DMS79 treated with DMSO at 0.1 percent for 48 hours (cell line): ENCODE measurements at places on chromosomes 1 and 21.

DNA sequence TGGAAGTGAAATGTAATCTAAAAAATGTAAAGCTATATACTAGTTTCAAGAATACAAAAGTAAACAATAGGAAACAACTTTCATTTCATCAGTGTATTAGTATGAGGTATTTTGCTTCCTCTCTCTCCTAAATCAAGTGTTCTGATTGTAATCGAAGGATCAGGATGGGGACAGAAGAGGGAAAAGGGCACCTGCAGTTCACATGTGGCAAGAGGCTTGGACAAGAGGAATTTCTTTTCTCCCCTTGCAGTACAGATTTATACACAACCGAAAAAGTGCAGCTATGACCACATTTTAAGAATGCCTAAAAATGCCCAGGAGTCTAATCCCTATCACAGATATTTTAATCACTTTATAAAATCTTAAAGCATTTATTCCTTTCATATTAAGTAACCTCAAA lies 63.7 kb downstream of the NRIP1 start:
- DNase-seq: no peak

DNA sequence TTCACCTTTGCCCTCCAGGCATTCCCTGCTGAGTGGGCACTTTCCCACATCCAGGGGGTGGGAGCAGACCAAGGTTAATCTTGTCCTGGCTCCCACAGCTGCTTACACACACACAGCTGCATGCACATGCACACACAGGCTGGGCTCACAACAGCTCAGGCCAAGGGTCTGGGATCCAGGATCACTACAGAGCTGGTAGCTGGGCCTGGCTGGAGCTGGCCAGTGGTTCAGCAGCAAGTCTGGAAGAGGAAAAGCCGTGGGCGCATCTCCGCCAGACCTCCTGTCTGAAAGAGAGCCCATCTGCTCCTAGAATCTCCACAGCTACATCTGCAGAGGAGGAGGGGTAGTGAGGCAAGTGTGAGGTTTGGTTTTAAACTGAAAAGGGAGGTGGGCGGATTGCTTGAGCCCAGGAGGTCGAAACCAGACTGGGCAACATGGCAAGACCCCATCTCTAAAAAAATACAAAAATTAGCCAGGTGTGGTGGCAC lies 3.8 kb downstream of the CDK18 start:
- no peak for DNase-seq

DNA sequence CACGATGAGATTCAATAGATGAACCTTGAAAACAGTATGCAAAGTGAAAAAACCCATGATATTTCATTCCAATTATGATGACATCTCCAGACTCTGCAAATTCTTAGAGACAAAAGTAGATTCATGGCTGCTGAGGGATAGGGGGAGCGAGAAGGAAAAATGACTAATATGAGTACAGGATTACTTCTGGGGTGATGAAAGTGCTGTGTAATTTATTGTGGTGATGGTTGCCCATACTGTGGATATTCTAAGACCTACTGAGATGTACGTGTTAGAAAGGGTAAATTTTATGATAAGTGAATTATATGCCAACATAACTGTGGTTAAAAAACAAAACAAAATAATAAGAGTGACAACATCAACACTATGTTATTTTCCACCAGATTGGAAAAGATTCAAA lies 18.9 kb upstream of the RGS7 start:
- DNase-seq: no peak

GRCh38 chr1:31823780-31824179 lies 8.0 kb upstream of the SPOCD1 start:
- no peak for DNase-seq

GRCh38 chr1:151128800-151129199 lies 17.6 kb downstream of the SEMA6C start:
- no peak for DNase-seq

- no peak for DNase-seq
These were observed 24.8 kb downstream of the FBXO2 start for GRCh38 chr1:11629184-11630016.

- peak; percentile 73 for DNase-seq
These were observed 13.8 kb upstream of the CAMTA1 start for GRCh38 chr1:6771441-6771769.

GRCh38 chr1:101290119-101290921 lies 53.5 kb downstream of the S1PR1 start:
- DNase-seq: no peak

DNA sequence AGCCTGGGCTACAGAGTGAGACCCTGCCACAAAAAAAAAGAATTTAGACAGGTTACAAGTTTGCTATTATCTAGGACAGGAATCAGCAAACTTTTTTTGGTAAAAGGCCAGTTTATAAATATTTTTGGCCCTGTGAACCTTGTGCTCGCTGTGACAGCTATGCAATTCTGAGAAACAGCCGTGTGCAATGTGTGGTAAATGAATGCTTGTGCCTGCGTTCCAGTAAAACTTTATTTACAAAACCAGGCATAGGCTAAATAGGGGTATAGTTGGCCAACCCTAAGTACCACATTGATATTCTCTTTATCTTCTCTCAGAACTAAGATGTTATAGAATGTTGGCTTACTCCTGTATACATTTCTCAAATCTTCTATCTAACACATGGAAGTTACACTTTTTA lies 24.3 kb downstream of the FBXO28 start:
- no peak for DNase-seq

DNA sequence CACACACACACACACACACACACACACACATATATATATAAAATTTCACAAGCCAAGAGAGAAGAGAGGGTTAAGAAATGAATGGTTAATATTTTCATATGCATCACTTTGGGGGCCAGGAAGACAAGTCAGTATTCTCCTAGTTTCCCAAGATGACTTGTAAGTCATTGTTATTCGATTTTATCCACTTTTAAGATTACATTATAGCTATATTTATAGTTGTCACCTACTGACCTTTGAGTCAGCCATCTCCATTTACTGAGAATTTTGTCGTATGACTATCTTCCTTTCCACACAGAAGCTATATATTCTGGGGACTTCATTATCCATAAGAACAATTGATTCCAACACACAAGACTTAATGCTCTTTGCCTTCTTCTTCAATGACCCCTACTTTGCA lies 8.9 kb downstream of the LYST start:
- DNase-seq: no peak

GRCh38 chr1:227362039-227362438 lies 43.7 kb upstream of the CDC42BPA start:
- no peak for DNase-seq

DNA sequence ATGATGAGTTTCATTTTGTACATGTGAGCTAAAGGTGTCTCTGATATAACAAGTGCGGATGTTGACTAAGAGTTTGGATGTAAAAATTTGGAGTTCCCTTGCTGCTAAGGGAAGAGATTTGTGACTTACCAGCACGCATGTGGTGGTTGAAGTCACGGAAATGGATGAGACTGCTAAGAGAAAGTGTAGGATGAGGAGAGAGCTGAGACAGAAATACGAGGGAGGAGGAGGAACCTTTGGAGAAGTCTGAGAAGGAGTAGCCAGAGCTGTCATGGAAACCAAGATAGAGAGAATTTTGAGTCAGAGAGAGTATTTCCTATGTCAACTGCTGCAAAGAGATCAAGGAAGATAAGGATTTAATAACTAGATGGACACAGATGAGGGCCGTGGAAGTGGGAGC lies 106.5 kb upstream of the COL24A1 start:
- DNase-seq: no peak

GRCh38 chr21:26842300-26842699 lies 2.9 kb downstream of the ADAMTS1 start:
- DNase-seq: no peak

DNA sequence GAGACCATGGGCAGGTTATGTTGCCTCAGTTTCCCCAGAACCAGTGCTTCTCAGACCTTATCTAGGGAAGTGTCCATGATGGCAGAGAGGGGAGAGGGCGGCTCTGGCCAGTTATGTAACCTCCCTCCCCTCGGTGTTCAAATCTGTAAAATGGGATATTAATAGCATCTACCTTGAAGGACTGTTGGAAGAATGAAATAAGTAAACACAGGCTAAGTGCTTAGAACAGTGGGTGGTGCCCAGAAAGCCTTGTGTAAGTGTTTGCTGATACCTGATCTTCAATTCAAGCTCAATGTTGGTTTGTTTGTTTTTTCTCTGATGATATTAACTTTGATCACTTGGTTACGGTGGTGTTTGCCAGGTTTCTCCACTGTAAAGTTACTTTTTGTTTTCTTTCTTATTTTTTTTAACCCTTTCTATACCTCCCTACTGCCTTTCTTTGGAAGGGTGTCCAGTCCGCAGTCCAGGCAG lies 34.9 kb downstream of the EPHA2 start:
- peak; percentile 97 for DNase-seq

- DNase-seq: no peak
These were observed 19.0 kb upstream of the PTPN14 start for GRCh38 chr1:214570442-214570841.

- DNase-seq: no peak
These were observed 31.5 kb downstream of the LPAR3 start for GRCh38 chr1:84861516-84861915.

- no peak for DNase-seq
These were observed 22.1 kb downstream of the PTPRF start for GRCh38 chr1:43552813-43553212.

DNA sequence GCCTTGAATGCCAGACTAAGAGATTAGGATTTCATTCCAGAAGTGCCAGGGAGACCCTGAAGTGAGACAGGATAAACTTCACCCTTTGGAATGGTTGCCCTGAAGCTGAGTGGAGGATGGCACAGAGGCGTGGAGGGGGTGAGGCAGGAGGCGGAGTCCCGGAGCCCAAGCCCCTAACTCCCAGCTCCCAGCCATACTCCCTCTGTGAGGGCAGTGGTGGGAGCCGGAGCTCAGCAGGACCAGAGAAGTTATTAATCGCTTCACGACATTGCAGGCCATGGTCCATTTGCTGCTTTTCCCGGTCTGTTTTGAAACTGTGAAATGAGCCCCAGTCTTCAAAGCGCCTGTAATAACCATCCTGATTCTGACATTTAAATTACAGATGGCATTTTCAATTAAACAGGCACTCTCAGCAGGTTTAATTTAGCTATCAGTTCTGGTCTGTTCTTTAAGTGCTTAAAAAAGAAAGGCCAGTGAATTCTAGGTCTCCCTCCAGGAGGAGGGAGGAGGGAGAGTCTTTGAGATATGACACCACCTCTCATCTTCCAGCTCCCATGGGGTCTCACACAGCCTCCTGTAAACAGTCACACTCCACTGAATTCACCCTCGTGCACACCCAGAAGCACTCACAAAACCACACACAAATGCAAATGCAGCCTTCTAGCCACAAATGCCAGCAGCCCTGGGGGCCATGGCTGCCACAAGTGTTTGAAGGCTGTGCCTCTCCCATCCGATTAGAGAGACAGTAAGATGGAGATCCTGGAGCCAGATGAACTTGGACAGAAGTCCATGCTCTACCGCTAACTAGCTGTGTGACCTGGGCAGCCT lies 19.6 kb downstream of the FBXO2 start:
- peak; percentile 91 for DNase-seq

DNA sequence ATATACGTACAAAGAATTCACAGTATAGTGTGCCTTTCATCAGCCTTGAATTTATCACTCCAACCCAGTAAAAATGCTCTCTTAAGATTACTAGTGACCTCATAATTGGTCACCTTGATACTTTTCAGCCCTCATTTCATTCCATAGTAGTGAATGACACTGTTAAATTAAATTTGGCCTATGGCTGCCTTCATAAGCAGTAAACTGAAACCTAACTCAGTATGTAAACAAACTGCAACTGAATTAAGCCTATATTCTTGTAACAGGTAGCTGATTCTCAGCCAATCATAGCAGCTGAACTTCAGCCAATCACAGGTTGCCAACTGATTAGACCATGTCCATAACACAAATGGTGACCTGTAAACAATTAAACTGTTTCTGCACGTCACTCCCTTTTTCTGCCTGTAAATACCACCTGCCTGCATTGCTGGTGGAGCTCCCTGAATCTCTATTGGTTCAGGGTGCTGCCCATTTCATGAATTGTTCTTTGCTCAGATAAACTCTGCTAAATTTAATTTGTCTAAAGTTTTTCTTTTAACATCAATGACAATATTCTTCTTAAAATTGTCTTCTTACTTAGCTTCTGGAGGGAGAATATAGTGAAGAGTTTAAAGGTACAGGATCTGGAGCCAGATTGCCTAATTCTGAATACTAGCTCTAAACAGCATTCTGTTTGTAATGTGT lies 24.0 kb upstream of the CAMSAP2 start:
- no peak for DNase-seq

DNA sequence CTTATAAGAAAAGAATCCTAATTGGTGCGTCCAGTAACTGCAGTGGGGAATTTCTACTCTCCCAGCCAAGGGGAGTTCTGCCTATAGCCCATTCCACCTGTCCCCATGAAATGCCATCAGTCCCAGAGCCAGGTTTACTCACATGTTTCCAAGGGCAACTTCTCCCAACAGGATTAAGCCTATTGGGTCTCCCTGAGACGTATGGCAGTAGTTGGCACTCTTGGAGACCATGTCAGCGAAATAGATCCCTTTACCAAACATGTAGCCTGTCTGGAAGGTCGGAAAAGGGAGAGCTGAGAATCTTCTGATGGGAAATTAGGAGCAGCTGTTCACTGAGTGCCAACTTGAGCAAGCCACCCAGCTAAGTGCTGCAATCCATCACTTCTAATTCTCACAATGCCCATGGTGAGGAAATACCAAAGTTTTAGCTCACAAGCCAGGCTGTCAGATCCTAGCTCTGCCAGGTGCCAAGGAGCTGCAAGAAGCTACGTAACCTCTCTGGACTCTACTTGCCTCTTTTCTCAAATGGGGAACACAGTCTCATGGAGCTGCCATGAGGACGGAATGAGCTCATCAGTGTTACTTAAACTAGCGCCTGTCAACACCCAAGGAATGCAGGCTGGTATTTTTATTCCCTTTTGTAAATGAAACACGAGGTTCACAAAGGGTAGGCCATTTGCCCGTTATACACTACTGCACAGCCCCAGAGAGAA lies 43.9 kb downstream of the PARP1 start:
- no peak for DNase-seq

DNA sequence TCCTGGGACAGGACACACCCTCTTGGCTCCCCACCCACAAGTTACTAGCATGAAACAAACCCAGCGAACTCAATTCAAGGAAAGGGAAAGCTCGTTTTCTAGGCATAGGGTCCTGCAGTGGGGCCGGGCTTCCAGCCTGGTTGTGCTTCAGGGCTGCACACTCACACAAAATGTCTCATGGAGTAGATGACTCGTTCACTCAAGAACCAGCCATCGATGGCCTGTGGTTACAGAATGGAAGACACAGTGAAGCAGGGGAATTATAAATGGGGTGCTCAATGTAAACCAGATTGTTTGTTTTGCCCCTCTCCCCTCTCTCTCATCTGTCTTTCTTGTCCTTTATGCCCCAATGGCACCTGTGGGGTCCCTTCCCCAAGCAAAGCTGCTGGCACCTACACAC lies 56.0 kb upstream of the COX20 start:
- DNase-seq: no peak

GRCh38 chr1:7344299-7344698 lies 426.8 kb upstream of the VAMP3 start:
- DNase-seq: no peak

- DNase-seq: no peak
These were observed 1260.8 kb downstream of the BRINP3 start for GRCh38 chr1:189216886-189217285.
